Endothelial cell of umbilical vein (primary cell): ENCODE measurements at places on chromosomes 2 and 18. TPM values are rescaled to one million over a fixed set of nuclear protein-coding genes. Genes with fewer than 3 reads are reported as not detected.

GRCh38 chr2:121367246-121367900 lies 82.4 kb upstream of the TFCP2L1 start:
- no peak for DNase-seq

- no peak for DNase-seq
Measured at GRCh38 chr18:55775972-55776371, 188.0 kb upstream of the TCF4 start.

- DNase-seq: no peak
Measured at GRCh38 chr2:108316033-108316432, 27.3 kb downstream of the SULT1C2 start.

DNA sequence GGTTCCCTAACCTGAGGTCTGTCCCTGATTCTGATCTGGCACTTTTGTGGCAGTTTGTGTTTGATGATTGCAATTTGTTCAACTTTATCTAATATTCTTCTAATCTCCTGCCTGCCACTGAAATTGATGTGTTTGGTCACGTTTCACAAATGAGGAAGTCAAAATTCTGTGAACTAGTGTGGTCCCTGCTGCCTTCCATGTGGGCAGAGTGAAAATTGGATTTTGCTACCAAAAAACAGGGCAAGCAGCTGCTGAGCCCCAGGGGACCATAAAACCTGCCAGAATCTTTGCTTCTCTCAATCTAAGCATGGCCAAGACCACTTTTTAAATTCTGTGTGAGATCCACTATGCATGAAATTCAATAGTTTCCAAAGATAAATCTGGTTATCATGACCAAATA lies 195.5 kb upstream of the CYRIA start:
- DNase-seq: no peak

GRCh38 chr18:79819968-79820351 lies 22.2 kb downstream of the KCNG2 start:
- no peak for DNase-seq

- no peak for DNase-seq
Measured at GRCh38 chr2:11629851-11630250, 40.1 kb downstream of the NTSR2 start.

DNA sequence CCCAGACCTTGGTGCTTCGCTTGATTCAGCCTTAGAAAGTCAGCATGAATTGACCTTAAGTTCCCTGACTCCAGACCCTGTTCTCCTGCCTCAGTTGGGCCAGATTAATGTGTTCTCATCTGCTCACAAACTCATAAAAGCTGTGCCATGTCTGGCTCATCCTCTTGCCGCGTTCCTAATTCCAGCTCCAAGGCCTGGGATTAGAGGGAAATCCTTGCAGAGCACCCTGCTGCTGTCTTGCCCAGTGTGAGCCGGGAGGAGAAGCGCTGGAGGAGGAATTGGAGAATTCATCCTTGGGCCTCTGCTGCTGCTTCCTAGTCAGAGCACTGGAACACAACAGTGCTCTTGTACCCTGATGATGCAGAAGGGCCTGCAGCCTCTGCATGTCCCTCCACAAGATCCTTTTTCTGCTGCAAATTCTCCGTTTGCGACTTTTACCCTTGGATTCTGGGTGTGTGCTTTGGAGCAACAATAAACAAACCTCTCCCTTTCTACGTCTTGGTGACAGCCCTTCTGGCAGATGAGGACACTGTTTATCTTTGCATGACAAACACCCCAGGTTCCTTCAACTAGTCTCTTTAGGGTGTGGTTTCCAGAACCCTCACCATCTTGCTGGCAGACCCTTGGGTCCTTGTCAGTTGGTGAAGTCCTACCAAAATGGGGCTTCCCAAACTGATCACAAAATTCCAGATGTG lies 46.9 kb upstream of the CNGA3 start:
- no peak for DNase-seq

- no peak for DNase-seq
Measured at GRCh38 chr2:212953170-212953920, 198.1 kb downstream of the IKZF2 start.

GRCh38 chr2:39567507-39567906 lies 98.2 kb upstream of the TMEM178A start:
- no peak for DNase-seq

DNA sequence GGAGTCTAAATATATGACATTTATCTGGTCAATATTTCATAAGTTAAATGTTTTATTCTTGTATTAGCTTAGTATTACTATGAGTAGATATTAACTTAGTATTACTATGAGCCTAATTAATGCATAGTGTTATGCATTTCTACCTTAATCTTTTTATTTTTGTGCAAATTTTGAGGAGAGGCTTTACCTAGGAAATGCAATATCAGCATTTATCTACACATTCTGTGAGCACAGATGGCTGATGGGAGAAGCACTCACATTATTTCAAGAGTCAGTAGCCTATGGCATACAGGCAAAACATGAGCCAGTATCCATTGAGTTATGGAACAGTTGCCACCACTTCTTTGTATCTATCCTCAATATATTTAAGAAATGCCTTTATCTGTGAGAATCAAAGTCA lies 404.6 kb upstream of the KCNJ3 start:
- no peak for DNase-seq

DNA sequence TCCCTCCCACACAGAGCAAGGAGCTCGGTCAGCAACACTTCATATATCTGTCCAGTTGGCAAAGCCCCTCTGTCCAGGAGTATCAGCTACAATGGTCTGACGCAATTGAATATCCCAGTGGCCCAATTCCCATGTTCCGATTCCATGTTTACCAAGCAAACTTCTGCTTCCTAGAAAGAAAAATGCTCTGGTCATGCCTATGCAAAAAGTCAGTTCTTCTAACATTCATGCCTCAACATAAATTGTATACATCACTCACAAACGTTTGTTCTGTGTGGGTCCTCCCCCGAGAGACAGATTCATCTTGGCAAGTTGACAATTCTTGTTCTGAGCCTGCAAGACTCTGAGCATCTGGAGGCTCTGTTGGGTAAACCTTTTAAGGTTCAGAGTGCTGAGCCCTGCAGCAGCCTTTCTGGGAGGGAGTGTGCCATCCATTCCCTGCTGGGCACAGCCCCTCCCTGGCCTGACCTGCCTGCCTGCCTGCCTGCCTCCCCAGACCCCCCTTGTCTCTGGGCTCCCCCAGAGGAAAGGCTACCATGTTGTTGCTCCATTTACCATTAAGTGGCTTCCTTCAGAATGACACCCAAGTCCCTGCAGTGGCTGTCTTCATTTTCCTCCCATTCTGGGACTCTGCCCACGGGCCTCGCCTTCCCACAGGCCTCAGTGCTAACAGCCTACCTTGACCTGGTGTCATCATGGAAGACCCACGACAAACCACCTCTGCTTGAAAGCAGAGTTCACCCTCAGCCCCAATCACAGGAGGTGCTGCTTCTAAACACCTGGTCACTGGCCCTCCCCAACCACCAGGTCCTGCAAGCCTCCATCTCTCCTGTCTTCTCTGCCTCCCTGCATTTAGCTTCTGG lies 37.6 kb upstream of the TAF1B start:
- no peak for DNase-seq

GRCh38 chr18:76989647-76990190 lies 142.9 kb downstream of the MBP start:
- DNase-seq: no peak

GRCh38 chr18:5539391-5539790 lies 4.4 kb downstream of the EPB41L3 start:
- no peak for DNase-seq

GRCh38 chr2:26537826-26538475 lies 60.0 kb upstream of the OTOF start:
- DNase-seq: no peak

GRCh38 chr2:239985356-239985755 lies 39.8 kb downstream of the NDUFA10 start:
- DNase-seq: no peak

- DNase-seq: no peak
Measured at GRCh38 chr2:15155959-15156574, 405.1 kb downstream of the NBAS start.

- peak; percentile 94 for DNase-seq
Measured at GRCh38 chr2:18299423-18300212, 260.8 kb downstream of the RDH14 start.

DNA sequence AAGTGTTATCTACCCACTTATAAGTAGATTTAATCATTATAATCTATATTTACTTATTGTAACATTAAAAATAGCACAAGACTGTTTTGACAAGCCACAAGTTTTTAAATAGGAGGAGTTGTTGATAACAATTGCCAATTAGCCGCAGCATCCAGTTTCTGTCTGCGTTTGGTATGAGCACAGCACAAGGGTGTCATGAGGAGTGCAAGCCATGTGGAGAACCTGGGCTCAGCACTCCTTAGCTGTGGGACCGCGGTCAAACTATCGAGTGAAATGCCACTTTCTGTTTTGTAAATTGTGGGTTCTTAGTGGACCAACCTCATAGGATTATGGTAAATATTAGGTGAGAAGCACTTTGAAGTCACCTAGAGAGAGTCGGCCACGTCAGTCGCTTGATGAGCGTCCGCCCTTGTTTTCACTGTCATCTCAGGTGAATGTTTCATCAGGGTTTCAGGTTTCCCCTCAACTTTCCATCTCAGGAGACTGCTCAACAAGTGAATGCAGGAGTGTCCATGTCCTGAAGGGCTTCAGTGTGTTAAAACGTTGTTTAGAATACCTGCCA lies 294.5 kb downstream of the ZNF407 start:
- no peak for DNase-seq

The GKN2 gene
- not detected in 2 replicates for total RNA-seq

The CD207 gene
- not detected in 2 replicates for total RNA-seq

The TRABD2A gene
- total RNA-seq: 0.99 and 1.8 TPM in 2 replicates

The GPR45 gene
- total RNA-seq: not detected in 2 replicates

The REG3A gene
- not detected in 2 replicates for total RNA-seq

The USP14 gene
- 86.1 and 98.4 TPM in 2 replicates for total RNA-seq

The CACNB4 gene
- 0.30 and 0.58 TPM in 2 replicates for total RNA-seq

The RAB6C gene
- not detected in 2 replicates for total RNA-seq

The SPATA3 gene
- not detected in 2 replicates for total RNA-seq

The GNLY gene
- total RNA-seq: not detected in 2 replicates

The NAT8 gene
- total RNA-seq: not detected in 2 replicates

The SETBP1 gene
- 3.1 and 4.2 TPM in 2 replicates for total RNA-seq

The ZBTB7C gene
- total RNA-seq: not detected in 2 replicates
